Hematopoietic multipotent progenitor cell treated with erythropoietin and hydrocortisone succinate and interleukin-3 and kit ligand, for 15 days (in vitro differentiated cells): ENCODE measurements at places on chromosomes 5 and 9.

GRCh38 chr5:67493676-67494075 is 297.1 kb upstream of the CD180 start:
- DNase-seq: no peak

DNA sequence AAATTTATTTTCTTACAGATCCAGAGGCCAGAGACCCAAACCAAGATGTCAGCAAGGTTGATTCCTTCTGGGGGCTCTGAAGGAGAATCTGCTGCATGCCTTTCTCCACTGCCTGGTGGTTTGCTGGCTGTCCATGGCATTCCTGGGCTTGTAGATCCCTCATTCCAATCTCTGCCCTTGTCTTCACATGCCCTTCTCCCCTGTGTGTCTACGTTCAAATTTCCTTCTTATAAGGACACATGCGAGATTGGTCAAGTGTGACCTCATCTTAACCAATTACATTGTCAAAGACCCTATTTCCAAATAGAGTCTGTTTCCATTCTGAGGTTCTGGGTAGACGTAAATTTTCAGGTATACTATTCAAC is 84.5 kb upstream of the RAI14 start:
- no peak for DNase-seq

DNA sequence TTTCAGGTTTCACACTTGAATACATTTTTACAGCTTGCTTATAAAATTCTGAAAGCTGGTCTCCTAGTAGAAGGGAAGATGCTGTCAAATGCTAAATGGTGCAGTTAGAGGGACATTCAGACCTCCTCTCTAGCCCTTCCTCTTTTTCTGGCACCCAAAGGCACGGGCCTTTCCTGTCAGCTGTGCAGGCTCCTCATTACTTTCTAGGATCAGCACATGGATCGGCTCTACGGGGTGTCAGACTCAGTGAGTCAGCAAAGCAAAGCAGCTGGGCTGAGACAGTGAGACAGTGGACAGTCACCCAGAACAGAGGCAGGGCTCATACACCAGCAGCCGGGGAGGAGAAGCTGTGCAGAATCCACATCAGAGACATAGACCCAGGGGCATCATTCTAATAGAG is 80.0 kb upstream of the TNC start:
- no peak for DNase-seq

DNA sequence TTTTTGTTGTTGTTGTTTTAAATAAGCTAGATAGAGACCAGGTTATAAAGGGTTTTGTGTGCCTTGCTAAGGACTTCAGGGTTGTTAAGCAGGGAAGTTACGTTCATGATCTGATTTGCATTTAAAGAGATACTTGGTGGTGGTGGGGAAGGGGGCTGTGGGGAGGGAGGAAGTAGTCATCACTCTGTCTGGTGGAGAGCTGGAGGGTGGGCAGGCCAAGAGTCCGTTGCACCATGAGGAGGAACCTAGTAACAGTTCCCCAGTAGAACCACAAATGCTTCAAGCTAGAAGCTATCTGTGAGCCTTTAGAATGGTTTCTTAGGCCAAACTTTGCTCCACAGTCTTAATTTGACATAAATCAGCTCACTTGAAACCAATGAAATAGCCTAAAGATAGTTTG is 18.7 kb upstream of the ROPN1L start:
- no peak for DNase-seq

- no peak for DNase-seq
Observed at GRCh38 chr5:144102361-144102760, 68.1 kb downstream of the YIPF5 start.

DNA sequence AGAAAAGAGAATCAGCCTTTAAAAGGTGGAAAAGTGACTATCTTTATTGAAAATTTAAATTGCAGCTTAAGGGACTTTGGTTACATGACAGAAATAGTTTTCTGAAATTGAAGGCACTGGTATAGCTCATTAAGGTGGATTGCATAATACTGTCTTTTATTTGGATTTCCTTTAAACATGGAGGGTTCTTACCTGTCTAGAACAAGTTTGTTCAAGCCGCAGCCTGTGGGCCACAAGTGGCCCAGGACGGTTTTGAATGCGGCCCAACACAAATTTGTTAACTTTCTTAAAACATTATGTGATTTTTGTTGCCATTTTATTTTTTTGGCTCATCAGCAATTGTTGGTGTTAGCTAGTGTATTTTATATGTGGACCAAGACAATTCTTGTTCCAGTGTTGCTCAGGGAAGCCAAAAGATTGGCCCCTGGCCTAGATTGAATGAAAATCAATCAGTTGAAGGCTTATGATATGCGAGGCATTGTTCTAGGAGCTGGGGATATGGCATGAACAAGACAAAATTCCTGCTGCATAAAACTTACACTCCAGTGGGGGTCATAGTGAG is 18.0 kb downstream of the NNT start:
- DNase-seq: no peak

DNA sequence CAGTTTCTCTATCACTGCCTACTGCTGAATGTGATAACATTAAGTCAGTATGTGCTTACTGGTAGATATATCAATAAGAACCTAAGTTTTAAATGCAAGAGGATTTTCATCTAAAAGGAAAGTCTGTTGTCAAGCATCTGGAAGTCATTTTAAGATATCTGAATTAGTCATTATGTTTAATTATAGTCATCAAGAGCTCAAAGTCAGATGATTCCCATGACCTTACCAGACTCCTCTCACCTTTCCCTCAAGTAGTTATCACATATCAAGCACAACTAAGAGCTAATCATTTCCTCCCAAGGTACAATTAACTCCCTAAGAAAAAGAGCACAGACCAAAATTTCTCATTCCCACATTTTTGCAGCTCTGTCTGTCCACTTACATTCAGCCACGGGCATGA is 45.5 kb downstream of the PUM3 start:
- DNase-seq: no peak

DNA sequence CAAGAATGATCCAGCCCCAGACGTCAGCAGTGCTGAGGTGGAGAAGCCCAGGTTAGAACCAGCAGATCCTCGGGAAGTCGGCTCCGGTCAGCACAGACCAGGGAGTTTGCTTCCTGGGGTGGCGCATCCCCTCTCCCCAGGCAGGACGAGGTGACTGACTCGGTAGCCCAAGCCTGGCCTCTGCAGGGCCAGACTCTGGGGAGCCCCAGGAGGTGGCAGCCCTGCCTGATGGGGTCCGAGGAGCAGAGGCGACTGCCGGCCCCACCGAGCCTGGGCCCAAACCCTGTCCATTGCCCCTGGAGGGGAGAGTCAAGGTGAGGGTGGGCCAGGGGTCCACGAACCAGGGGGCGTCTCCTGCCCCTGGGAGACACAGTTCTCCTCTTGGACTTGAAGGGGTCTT is 52.9 kb upstream of the SARDH start:
- DNase-seq: no peak

DNA sequence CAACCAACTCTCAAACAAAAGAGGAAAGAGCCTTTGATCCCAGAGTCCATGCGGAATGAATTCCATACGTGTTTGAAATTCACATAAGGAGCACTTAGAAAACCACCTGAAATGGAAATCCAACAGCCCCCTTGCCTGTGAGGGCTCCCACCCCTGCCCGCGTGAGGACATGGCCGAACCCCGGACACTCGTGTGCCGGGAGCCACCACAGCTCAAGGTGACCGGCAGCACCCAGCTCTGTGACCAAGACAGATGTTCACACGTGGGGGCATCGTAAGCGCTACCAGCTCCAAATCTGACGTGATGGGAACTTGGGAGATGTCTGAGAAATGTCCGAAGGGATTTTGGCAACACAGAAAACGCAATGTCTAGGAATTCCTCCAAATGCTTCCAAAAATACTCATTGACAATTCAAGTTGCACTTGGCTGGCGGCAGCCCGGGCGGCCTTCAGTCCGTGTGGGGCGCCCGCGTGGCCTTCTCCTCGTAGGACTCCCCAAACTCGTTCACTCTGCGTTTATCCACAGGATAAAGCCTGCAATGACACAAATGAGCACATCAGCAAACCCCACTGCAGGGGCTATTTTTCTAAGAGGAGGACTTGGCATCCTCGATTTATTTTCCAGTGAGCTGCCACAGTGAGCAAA is 23.2 kb upstream of the TERT start:
- DNase-seq: no peak

DNA sequence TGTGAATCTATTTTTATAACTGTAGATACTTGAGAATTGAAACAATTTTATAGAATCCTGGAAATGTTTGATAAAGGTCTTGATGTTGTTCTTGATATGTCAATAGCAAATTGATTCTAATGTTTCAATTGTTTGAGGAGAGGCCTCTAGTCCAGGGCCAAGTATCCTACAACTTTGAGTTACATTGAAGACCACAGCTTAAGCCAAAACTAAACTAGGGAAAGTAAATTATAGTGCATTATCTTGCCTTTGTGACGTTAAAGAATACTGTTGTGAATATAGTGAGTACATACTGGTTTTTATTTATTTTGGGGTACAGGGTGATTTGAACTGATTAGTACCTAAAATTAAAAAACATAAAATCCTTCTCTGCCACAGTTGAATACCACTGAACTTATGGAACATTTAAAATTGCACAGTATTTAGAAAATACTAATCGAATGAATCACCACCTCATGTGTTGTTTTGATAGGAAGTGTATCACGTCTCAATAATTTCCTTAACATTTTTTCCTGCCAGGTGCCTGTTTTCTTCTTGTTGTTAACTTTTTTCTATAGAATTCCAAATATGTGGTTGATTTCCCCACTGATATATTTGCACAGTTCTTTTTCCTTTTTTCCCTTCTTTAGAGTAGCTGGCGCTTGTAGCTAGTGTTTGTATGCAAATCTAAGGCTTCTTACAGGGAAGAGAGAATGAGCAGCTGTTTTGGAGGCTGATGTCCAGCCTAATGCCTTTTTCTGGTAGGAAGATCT is 12.5 kb downstream of the ARHGEF28 start:
- DNase-seq: no peak

DNA sequence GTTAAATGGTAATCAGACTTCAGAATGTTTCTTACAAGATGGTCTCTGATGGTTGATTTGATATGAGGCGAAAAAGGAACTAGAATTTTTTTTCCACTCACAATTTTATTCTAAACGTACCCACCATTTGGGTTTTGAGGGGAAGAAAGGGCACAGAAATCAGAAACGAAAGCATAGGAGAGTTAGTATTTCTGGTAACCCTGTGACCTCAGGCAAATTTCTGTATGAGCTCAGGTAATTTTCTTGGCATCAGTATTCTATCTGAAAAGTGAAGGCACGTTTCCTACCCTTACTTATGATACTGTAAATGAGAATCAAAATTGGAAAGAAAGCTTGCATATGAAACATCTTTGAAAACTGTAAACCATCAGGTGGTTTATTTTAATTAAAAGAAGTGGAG is 26.5 kb downstream of the TMEFF1 start:
- no peak for DNase-seq

GRCh38 chr5:81068635-81069034 is 108.5 kb downstream of the RASGRF2 start:
- DNase-seq: no peak

- DNase-seq: no peak
Observed at GRCh38 chr9:12838546-12838945, 63.7 kb downstream of the LURAP1L start.

DNA sequence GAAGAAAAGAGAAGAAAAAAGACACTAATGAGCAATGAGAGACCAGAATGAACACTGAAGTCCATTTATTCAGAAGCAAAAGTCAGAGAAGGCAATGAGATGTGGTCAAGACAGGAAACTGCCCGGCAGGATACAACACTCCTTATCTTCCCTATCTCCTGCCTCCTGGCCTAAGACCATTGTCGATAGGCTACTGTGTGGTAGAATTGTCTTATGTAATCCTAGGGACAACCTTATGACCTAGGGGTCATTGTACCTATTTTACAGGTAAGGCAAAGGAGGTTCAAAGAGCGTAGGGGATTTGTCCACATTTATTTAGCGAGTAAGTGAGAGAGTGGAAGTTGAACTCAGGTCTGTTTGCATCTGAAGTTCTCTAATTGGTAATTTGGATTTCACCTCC is 63.0 kb upstream of the PTPN3 start:
- DNase-seq: no peak

- DNase-seq: no peak
Observed at GRCh38 chr9:130490981-130491380, 46.2 kb downstream of the ASS1 start.

- DNase-seq: no peak
Observed at GRCh38 chr5:171808951-171809350, 23.3 kb downstream of the SMIM23 start.

DNA sequence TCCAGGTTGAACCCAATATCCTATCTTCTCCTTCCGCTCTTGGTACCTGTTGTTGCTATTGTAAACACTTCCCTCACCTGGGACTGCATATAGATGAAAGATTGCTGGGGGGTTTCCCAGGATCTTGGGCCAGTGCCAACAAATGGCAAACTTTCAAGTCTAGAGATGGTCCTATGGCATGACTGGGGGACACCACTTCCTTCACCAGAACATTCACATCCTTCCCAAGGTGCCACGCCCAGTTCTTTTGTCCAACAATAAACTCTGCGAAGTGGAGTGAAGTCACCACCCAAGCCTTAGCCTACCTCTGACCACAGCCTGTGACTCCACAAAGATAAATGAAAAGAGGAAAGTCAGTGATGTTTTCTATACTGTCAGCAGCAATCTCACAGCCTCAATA is 34.4 kb downstream of the DOCK8 start:
- no peak for DNase-seq

- no peak for DNase-seq
Observed at GRCh38 chr9:135502873-135503321, 2.4 kb downstream of the MRPS2 start.

DNA sequence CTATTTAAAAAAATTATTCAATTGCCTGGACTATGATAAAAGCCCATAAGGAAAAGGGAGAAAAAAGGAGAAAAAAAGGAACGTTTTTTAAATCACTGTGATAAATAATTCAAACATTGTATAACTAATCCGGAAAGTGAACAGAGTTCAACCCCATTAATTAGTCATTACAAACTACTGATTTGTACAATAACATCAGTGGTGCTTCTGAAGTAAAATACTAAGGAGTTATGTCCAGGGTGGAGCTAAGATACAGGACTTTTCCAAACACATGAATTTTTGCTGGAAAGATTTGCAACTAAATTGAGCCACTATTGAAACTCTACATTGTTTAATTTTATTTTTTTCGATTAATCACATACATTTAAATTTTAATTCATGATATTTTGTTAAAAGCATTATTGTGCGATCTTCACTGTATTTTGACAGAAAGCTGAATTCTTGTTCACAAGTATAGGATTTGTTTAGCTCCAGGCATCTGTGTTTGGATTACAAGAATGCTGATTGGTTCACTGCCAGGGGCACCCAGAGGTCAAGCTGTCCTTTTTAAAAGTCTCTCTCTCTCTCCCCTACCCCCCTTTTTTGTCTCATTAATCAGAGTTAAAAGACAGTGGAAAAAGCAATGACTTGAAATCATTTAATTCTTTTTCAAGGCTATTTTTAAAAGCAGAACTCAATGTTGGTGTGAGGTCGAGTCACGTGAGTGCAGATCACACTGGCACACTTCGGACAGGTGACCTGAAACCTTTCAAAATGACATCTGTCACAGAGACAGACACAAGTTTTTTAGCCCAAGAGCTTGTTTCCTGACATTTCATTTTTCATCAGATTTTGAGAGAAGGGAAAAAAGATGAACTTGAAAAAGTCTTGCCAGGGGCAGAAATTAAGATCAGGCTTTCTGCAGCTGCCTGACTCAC is 387.3 kb downstream of the NR2F1-AS1 start:
- DNase-seq: no peak
